ENCODE measurements at places on chromosomes 7 and 10.

- peak; percentile 7 for DNase-seq
These were observed 4.8 kb downstream of the ECHDC3 start for GRCh38 chr10:11746883-11747539.

GRCh38 chr7:152897401-152897800 is 137.8 kb downstream of the ACTR3B start:
- no peak for DNase-seq

DNA sequence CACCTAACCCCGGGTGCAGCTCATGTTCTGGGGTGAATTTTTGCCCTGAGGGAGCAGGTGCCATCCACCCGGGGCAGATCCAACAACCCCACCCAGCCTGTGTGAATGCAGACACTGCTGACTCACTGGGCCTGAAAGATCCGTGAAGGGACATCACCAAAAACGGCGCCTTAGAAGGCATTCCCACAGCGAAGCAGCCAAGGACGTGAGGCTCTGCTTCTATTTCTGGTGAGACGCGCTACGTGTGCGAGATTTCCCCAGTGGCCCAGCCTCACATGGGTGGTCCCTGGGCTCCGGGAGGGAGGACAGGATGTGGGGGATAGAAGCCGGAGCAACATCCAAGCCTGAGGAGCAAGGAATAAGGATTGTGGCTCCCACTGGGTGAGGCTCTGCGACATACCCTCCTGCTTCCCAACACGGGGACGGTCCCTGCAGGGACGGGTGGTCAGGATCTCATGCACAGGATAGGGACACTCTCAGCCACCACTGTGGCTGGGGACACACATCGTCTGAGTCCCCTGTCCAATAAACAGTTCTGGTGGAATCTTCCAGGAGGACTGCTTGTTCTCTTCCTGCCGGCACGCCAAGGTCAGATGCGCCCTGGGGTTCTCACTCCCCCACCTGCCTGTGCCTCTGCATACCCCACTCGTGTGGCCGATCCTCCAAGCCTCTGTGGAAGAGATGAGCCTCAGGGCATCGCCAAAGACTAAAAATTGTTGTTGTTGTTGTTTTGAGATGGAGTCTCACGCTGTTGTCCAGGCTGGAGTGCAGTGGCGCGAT is 70.2 kb downstream of the ZRANB1 start:
- no peak for DNase-seq

GRCh38 chr7:134134004-134134403 is 6.9 kb downstream of the LRGUK start:
- DNase-seq: no peak

- no peak for DNase-seq
These were observed 14.6 kb downstream of the LHPP start for GRCh38 chr10:124476043-124476725.

DNA sequence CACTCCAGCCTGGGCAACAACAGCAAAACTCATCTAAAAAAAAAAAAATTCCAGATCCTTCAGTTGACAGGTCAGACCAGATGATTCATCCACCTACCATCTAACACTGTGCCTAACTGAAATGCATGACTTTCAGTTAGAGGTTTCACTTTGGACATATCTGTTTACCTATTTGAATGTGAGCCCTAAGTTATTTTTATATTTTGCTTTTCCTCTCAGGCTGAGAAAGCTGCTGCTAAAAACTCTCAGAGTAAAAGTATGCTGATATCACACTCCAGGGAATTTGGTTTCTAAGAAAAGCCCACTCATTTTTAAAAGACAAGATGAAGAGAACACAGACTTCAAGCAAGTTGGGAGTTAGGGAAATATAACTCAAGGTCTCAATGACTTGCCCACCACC is 126.0 kb downstream of the SGMS1 start:
- no peak for DNase-seq

GRCh38 chr10:124349996-124350280 is 68.8 kb downstream of the OAT start:
- DNase-seq: no peak

DNA sequence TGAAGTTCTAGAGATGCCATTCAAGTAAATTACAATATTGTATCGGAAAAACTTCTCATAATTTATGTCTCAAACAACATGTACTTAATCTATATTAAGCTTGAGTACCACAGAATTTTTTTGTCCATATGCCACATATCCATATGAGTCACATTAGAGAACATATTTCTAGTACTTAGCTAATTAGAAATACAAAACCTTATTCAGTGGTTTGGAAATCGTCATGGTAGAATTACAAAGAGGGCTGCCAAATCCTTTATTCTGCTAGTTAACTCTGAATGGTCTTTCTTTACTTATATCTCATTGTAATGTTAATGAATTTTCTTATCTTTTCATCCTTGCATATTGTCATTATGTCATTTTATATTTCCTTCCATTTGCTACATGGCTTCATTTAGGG is 9.0 kb upstream of the VIM start:
- DNase-seq: no peak

- DNase-seq: no peak
These were observed 307.8 kb downstream of the REEP3 start for GRCh38 chr10:63829020-63829419.

DNA sequence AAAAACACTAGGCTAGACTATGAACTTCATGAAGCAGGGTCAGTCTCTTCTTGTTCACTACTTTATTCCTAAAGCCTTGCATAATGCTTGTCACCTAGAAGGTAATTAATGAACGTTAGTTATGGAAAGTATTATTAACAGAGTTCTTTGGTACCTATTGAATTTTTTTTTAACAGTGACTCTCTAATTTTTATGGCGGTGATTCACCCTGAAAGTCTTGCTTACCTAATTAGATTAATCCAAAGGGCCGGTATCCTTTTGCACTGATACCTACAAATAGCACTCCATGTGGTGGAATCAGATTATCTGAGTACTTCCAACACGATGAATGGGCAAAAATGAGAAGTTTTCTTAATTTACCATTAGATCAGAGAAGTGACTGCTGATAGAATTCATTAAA is 31.7 kb downstream of the STAM start:
- peak; percentile 76 for DNase-seq

DNA sequence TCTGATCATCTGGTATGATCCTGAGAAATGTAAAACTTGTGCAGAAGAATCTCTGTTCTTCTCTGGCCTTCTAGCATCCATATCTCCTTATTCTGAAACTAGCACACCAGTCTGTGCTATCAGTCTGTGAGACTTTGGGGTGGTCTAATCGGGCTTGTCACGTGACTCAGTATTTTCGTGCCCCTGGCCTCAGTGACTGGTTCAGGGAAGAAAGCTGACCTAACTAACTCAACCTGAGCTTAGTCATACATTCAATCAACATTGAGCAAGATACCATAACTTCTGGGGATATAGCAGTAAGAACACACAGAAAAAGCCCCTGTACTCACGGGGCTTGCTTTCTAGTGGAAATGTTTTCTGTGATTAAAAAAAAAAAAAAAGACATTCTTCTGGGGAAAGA is 109.3 kb downstream of the DKK1 start:
- no peak for DNase-seq

DNA sequence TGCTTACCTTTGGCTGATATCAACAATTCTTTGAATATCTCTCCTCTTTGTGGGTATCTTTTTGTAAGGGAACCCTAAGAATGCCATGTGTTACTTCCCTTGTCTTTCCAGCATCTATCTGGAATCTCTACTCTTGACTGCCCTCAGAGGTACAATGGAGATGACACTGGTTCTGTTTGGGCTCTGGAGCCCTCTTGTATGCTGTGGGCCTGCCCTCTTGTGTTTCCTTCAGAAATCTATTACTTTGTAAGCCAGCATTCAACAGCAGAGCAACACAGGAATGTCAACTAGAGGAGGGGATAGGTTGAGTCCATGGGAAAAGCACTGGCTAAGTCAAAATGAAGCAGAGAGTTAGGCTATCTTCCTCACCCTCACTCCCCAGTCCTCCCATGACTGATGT is 142.3 kb downstream of the XPNPEP1 start:
- no peak for DNase-seq

DNA sequence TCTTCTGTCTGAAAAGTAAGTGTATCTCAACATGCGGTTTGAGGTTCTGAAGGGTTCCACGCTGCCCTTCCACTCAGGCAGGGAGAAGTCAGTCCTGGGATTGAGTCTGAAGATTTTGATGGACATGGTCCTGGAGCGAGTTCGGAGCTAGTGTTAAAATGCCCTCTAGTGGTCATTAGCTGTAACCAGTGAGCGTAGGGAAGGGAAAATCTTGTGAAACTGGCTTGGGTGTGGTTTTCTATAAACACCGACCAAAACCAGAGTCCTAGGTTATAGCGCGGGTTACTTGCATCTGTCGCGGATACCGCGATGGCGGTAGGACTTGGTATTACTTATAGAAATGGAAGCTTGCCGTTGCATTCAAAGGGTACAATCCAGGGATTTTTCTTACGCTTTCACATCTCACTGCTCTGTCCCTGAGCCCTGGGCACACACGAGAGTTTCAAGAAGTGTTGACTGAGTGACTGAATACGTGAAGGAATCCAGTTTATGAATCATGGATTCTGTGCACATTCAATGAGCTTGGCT is 348.2 kb upstream of the C7orf33 start:
- peak; percentile 64 for DNase-seq

DNA sequence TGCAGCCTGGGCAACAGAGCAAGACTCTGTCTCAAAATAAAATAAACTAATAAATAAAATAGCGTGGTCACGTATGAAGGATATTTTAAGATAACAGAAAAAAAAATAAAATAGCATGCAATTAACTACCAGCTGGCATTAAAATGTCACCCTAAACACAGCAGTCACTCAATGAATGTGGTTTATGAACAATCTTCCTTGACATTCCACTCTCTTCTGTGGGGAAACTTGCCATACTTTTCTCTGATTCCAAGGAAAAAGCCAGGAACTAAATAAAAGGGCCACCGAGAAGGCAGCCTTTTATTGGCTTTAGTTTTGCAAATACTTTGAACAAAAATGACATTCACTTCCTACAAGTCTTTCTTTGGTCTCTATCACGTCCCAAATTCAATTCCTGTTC is 266.6 kb downstream of the PARD3 start:
- DNase-seq: no peak

GRCh38 chr7:137977173-137977572 is 24.7 kb downstream of the CREB3L2 start:
- no peak for DNase-seq

GRCh38 chr7:29102558-29103151 is 43.7 kb downstream of the CPVL start:
- DNase-seq: peak; percentile 61

- DNase-seq: no peak
These were observed 499.7 kb upstream of the MKI67 start for GRCh38 chr10:128625926-128626325.

DNA sequence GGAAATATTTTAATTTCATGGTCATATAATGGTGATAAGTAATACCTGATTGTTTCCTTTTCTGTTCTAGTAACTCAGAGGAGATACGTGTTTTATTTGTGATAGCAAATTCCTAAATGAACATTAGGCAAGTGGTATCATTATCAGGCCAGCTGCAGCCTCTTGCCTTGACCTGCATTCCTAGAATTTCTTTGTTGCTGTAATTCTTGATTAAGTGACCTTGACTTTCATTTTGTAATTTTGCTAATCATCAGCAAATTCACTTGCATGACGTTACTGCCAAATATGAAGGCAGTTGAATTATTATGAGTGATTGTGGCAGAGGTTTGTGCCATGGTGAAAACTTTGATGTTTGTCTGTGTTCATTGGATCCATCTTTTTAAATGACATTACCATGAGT is 5.6 kb upstream of the AS3MT start:
- peak; percentile 88 for DNase-seq

DNA sequence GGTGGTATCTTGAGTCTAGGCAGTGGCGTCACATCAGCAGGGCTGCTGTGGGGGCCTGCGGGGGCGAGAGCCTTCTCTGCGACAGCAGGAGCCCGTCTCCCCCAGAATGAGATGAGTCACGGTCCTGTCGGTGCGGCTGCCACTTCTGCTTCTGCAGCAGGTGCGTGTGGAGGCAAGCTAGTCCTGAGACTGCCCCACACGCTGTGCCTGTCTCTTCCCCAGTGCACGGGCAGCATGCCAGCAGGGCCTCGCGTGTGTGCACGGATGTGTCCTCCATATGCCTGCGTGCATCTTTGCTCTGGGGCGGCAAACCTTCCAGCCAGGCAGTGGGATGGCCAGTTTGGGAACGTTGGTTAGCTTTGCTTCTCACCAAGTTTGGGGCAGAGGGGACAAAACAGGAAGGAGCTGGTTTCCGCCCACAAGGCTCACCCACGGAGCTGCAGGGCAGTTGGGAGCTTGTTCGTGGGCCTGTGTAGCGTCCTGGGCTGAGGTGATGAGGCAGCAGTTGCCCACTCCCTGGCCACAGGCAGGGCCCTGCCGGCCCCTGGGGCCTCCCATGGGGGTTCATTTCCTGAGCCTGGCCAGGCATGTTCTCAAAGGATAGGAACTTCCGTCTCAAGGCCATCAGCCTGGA is 60.8 kb upstream of the PPIF start:
- peak; percentile 75 for DNase-seq

DNA sequence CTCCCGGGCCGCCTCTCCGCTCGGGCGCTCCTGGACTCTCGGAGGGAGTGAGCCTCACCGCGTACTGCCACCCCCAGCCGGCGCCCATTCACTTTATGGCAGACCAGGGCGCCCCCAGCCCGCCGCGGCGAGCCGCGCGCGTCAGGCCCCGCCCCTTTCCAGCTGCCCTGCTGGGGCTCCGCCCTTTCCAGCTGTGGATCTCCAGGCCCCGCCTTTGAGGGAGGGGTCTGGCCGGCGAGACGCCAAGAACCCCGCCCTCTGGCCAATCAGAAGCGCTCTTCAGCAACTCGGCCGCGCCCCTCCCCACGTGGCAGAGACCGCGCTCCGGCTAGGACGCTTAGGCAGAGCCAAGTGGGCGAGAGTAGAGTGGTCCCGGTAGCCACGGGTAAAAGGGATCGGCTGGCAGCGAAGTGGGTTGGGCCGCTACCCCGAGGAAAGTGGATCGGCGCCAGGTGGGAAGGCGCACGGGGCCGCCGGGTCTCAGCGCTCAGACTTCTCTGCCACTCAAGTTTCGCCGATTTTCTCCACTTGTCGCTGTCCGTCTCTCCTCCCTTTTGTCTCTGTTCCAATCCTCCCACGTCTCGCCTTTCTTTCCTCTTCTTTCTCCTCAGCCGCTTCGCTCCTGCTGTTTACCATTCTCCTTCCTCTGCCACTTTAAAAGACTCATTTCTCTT is at the start of gene PITX3:
Gene PITX3 (minus strand): TSS at position 69 of the 674 bp plus-strand sequence. CDS start 9,432 bp downstream, outside the sequence.
- DNase-seq: peak; percentile 92

DNA sequence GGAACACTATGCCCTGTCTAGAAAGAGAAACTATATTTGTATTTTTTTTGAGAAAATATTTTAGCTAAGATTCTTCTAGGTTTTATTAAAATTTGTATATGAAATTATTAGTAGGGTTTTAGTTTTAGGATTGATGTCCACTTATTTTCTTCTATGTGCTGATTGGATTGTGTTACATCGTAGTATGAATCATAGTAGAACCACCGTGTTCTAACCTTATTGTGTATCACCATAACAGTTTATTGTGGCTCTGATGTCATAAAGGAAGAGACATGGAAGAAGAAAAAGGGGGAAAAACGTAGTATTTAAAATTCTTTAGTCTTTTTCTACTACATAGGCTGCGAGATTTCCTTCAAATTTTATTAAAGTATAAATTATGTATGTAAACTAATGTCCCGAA is 1.9 kb downstream of the AGBL3 start:
- DNase-seq: no peak

- DNase-seq: no peak
These were observed 27.3 kb downstream of the TFAM start for GRCh38 chr10:58412502-58412961.

GRCh38 chr7:20828947-20829346 is 42.3 kb upstream of the SP8 start:
- DNase-seq: no peak

Data from hematopoietic multipotent progenitor cell treated with erythropoietin and hydrocortisone succinate and interleukin-3 and kit ligand, for 8 days (in vitro differentiated cells).